Pons (tissue), 1 donor: ENCODE measurements at places on chromosomes 6 and 20.

- DNase-seq: no peak
Measured at GRCh38 chr20:62501801-62502495, 26.2 kb upstream of the GATA5 start.

DNA sequence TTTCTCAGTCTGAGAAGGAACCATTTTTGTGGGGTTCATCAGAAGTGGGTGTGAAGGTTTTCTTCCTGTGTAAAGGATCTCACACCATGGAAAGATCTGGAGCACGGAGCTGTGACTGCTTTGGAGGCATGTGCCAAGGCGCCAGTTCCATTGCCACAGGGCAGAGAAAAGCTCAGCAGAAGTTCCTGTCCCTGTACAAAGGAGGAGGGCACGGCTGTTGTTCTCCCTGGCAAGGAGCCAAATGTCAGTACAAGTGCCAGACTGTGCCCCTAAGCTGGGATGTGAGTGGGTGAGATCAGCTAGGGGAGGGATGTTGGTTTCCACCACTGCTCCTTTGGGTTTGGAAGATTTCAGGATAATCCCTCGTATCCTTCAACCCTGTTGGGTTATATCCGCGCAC lies 117.3 kb downstream of the CRYBG1 start:
- DNase-seq: peak; percentile 5

GRCh38 chr20:32458061-32458836 lies 100.1 kb downstream of the ASXL1 start:
- no peak for DNase-seq

DNA sequence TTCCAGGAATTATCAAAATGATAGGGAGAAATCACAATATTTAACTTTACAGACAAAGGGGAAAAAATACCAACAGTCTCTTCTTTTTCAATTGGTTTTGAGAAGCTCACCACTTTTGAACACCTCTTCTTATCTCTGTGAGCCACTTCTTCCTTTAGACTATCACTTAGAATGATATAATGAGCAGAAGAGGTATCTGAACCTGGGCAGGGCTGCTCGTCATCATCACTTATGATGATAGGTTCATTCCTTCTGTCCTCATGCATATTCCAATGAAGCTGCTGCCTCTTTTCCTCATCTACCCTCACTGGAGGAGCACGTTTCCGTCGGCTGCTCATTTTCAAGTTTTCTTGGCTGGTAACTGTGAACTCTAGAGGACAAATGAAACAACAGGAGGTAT lies 9.2 kb downstream of the SHPRH start:
- DNase-seq: no peak

GRCh38 chr6:347232-347631 lies 44.3 kb upstream of the IRF4 start:
- no peak for DNase-seq

- DNase-seq: no peak
Measured at GRCh38 chr6:85130743-85131142, 319.1 kb upstream of the NT5E start.

DNA sequence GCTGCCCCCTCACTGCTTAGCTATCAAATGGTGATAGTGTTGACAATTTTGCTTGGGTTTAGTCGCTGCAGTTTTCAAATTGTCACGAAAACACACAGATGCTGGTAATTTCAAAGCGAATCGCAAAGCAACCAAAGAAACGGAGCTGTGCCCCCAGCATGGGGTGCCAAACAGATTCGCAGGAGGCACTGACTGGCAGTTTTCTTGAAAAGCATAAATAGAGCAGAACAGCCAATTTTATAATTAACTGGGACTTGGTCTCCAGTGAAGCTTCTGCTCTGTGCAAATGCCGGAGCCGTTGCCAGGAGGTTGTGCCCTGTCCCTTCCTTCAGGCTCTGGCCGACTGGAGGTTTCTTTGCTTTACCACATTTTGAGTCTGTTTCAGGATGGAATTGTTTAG lies 18.8 kb downstream of the ARHGAP40 start:
- no peak for DNase-seq

GRCh38 chr6:5989141-5989723 lies 17.5 kb downstream of the NRN1 start:
- peak; percentile 60 for DNase-seq

DNA sequence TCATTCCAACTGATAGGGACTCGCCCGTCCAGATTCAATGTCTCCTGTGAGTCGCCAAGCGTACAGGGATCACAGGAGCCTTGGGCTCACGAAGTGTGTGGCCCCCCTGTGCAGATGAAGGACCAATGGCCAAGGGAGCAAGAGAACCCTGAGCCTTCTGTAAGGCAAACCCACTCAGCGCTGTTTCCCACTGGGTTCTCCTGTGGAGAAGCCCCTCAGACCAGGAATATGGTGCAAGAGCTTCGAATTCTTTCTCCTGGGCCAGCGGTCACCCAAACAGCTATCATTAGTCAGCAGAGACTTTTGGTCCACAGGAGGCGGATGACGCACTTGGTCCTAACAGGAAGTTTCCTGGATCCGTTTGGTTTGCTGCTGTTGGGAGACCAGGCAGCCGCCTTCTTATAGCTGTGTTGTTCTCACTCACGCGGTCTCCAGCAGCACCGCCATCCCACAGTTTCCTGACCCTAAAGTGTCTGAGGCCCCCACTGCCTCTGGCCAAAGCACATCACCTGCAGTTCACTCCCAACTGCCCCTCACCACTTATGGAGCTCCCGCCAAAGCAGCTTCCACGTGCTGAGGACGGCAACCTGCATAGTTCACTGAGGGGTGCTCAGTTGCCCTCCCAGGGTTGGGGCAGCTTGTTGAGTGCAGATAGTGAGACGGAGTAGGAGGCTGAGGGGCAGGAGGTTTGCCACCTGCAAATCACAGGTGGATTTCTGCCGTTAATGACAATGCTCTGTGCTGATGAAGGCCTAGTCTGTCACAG lies 268.6 kb downstream of the ERMARD start:
- no peak for DNase-seq

- DNase-seq: no peak
Measured at GRCh38 chr6:489001-489400, 97.4 kb downstream of the IRF4 start.

DNA sequence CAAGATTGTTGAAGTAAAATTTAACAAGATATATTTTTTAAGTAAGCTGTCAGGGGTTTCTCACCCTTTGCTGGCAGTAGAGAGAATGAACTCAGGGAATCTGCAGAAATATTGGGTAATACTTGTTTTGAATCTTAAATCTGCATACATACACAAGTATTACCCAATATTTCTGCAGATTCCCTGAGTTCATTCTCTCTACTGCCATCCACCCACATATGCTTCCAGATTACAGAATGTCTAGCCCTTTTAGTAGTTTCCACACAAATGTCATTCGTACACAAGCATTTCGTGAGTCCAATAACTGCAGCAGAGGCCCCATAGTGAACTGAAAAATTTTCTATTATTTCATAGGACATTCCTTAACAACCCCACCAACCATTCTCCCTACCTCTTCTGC lies 69.6 kb upstream of the TNFRSF21 start:
- DNase-seq: no peak

DNA sequence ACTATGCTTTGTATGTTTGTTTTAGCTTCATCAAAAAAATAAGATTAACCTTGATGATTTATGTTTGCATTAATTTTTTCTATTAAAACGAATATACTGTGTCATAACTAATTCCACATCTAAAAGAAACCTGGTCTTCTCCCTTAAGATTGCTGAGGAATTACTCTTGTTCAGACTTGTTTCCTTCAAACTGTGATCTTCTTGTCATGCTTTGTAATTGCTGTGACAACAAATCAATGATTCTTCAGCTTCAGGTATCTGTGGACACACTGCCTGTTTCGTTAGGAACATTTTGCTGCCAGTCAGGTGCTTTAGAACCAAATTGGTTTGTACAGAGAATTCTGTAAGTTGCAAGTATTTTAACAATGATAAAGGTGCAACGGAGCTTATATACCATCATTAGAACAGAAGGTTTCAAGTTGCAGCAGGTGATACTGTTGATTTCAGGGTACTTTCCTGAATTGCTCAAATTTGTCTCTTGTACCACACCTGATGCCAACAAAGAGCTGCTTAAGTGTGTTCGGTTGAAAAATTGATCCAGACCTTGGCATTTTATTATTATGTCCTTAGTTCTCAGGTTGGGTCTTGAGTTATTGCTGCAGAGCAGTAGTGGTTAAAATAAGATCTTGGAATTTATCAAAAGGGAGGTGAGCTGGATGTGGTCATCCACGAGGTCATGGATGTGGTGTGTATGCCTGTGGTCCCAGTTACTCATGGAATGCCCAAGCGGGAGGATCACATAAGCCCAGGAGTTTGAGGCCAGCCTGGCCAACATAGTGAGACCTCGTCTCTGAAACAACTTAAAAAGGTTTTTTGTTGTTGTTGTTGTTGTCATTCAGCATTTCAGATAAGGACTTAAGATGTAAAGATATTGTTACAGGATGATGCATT lies 19.5 kb downstream of the SYTL3 start:
- no peak for DNase-seq

DNA sequence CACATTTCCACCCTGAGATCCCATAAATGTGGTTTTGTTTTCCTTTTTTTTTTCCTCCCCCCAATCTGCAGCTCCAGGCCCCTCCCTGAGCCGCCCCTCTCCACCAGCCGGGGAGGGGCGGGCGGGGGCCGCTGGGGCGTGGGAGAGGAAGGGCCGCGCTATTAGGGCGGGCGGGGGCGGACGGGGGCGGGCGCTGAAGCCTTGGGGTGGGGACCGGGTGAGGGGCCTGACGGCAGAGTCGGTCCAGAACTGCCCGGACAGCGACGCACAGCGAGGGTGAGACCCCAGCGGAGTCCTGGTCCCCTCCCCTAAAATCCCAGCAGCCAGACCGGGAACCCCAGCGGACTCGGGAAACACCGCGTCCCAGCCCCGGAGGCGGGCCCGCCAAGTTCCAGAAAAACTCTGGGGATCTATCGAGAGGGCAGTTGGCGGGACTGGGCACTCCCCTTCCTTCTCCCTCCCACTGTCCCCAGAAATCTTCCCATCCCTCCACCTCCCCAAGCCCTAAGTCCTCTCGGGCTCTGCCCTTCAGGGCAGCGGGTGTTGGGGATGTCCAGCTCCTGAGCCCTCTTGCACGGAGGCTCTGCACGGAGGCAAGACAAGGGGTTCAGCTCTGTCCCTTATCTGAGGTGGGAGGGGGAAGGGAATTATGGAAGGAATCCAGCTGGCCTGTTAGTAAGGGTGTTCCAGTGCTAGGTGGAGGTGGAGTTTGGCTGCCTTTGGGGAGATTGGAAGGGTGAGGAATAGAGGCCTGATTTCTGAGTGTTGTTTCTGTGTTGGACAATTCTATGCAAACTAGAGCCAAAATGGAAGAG lies at the start of gene PRICKLE4:
TSS of gene PRICKLE4 (plus strand) at position 232 of the 815 bp plus-strand sequence. CDS start 2,692 bp downstream, outside the sequence.
- DNase-seq: peak; percentile 18

GRCh38 chr20:6468423-6469116 lies 298.9 kb upstream of the BMP2 start:
- DNase-seq: no peak
